ENCODE measurements at places on chromosomes 12 and 14.

- DNase-seq, result no peak
These were observed 115.1 kb downstream of the TSHR start for GRCh38 chr14:81070511-81070910.

- DNase-seq, result no peak
These were observed 538 bp upstream of the TIGAR start for GRCh38 chr12:4320497-4320852.

- DNase-seq, result no peak
These were observed 47.9 kb downstream of the GALC start for GRCh38 chr14:87944987-87945604.

DNA sequence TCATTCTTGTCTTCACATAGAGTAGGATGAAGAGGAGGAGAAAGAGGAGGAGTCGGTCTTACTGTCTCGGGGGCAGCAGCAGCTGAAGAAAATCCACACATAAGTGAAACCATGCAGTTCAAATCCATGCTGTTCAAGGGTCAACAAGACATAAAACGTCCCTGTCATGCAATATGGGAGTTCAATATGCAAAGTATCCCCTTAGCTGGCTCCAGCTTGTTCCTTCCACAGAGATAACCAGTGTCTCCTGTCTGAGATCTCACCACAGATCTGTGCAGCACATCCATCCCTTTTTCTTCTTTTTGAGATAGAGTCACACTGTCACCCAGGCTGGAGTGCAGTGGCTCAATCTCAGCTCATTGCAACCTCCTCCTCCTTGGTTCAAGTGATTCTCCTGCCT, 357.5 kb downstream of the GALC start:
- no peak for DNase-seq

DNA sequence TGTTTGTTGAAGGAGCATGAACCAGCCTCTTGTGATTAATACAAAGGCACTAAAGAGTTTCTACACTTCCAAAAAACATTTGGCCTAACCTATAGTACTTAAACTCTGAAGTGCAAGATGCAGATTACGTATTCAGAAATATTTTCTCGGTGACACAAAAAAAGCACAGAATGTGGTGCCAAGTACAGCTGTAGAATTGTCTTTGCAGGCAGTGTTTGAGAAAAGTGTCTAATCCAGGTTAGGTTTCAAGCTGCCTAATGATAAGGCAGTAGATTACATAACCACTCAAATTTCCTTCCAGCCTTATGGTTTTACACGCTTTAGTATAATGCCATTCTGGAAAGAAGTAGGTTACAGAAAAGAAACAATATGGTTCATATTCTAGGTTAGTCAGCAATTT, 205.2 kb downstream of the KLHL28 start:
- DNase-seq, result no peak

- no peak for DNase-seq
These were observed 940.8 kb downstream of the SLC6A15 start for GRCh38 chr12:83971781-83972180.

DNA sequence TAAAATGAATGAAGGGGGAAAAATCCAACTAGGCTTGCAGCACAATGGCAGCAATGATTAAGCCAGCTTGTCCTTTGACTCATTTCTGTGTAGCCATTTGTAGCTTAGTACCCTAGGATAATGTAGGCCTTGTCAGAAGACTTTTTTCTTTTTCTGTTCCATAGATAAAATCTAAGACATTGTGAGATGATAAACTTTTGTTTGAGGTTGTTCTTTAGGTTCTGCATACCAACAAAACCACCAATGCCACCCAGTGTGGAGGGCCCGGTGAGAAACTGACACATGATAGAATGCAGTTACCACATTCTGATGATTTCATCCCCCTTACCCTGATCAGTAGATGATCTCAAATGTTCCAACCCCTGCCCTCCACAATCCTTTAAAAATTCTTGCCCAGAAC, 6.6 kb upstream of the KLRD1 start:
- DNase-seq, result no peak

- no peak for DNase-seq
These were observed 47.6 kb downstream of the DCAF5 start for GRCh38 chr14:69105326-69105725.

GRCh38 chr12:41992022-41992421, 152.7 kb downstream of the GXYLT1 start:
- DNase-seq, result no peak

GRCh38 chr14:51386983-51387735, 147.1 kb downstream of the TMX1 start:
- no peak for DNase-seq

GRCh38 chr12:26120561-26121274, 4.1 kb downstream of the BHLHE41 start:
- DNase-seq, result no peak

DNA sequence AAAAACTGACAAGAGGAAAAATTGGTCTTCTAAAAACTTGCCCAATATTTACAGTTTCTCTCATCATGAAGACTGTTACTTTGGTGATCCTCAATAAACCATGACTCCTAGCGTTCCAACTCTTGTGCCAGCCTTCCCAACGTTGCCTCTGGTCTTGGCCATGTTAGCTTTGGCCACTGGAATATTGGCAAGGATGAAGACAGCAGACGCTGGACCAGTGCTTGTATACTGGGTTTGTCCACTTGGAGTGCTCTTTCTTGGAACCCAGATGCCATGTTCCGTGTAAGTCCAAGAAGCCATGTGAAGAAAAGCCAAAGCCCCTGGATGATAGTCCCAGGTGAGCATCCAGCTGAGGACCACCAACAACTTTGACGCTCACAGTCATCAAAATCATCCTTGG, 379.6 kb downstream of the NUAK1 start:
- no peak for DNase-seq

DNA sequence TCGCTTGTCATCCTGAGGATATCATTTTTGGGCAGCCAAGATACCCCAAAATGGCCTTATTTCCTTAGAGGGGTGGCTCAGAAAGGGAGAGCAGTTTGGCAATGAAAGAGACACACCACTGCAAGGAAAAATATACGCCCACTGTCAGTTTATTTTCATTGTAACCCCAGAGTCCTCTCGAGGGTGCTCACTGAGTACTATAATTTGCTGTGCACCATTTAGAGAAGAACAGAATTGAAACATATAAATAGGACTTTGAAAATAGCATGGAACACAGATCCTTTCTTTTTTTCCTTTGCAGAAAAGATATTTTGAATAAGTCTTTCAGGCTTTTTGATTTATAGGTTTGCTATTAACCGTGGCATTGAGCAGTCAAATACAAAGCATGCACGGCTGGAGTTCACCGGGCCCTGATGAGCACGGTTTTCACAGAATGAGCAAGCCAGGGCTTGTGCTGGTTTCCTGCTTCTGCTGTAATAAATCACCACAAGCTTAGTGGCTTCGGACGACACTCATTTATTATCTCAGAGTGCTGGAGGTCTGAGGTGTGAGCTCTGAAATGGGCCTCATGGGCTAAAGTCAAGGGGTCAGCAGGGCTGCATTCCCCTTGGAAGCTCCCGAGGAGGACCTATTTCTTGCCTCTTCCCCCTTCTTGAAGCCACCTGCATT, 152.3 kb downstream of the ZNF664 start:
- DNase-seq, result no peak

DNA sequence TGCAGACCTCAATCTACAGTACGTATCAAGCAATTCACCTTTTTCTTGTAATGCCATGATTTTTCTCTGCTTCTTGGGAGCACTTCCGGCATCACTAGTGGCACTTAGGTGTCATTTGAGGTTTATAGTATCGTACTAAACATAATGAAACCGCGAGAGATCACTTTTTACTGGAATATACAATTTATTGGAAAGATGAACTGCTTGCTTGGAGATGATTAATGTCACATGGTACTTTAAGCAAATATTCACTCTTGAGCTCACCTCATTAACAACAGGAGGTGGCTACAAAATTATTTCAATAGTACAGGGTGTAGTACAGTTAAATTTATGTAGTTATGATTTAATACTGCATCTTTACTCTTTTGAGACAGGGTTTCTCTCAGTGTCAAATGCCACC, 11.5 kb downstream of the FUT8 start:
- DNase-seq, result no peak

DNA sequence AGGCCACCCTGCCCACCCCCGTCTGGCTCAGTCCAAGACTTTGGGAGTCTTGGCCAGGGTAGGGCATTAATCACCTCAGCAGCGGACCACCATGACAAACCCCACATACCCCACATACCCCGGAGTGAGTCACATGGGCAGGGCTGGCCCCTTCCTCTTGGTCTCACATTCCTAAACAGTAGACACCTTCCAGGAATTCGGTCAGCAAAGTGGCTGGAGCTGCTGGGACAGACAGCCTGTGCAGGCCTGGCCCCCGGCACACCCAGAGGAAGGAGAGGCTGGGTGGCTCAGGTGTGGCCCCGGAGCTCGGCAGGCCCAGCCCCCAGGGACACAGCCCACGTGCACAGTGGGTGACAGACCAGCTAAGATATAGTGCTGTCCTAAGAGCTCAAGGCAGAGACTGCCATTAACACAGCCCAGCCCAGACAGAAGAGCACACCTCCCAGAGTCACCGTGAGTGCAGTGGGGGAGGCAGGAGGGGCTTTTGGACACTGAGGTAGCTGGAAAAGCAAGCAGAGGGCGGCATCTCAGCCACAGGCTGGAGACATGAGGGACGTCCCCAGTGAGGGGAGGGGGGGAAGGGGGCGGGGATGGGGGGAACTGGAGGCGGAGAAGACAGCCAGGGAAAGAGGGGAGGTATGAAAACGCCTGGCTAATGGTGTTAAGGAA, 24.0 kb downstream of the CCDC85C start:
- no peak for DNase-seq

- no peak for DNase-seq
These were observed 160.4 kb downstream of the CACNA1C start for GRCh38 chr12:2212971-2213869.

GRCh38 chr12:114342656-114343055, 63.3 kb downstream of the TBX5 start:
- DNase-seq, result no peak

DNA sequence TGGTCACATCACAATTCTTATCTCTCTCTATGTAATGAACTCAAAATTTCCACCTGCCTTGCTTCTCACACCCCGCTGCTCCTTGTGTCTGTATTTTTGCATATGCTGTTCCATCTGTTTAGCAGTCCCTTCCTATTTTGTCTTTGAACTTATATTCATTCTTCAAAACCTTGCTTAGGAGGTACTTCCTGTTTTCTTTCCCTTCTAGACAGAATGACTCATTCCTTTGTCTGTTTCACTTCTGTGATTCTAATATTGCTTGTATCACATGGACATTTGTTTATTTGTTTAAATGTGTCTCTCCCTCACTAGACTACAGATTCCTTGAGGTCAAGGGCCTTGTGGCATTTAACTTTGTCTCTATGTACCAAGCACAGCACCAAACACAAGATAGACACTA, 424.2 kb downstream of the ETNK1 start:
- no peak for DNase-seq

DNA sequence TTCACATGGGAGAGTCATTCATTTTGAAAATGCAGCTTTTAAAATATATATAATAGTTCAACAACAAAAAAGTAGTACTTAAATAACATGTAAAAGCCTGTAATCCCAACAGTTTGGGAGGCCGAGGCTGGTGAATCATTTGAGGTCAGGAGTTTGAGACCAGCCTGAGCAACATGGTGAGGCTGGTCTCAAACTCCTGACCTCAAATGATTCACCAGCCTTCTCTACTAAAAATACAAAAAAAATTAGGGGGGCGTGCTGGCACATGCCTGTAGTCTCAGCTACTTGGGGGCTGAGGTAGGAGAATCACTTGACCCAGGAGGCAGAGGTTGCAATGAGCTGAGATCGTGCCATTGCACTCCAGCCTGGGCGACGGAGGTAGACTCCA, 256.3 kb upstream of the RGS6 start:
- no peak for DNase-seq

DNA sequence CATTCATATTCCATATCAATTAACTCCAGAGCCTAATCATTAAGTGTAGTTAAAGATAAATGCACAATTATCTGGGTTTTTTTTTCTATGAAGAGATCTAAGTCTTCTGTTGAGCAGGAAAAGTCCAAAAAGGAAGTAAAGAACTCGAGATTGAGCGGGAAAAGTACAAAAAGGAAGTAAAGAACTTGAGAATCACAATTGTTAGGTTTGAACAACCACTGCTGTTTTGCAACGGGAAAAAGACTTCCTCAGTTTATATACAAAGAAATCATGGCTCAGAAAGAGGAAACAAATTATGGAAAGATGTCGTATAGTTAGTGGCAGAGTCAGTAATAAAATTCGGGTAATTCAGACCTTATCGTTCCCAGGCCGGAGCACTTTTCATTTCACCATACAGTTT, 63.3 kb downstream of the PPP1R12A start:
- DNase-seq, result no peak

DNA sequence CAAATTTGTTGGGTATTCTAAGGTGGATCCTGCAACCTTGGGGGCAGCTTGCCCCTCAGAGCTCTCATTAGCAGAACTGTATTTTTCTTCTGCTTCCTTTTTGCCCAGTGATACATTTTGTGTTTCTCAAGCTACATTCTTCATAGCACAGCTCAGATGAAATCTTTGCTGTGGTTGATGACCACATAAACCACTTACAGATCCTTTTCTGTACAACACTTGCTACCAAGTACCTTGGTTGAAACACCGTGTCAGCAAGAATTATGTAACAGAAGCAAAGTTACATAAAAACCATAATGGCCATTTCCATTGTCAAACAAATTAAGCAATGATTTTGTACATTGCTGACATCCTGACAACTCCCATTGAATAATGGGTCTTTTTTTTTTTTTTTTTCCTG, 9.7 kb upstream of the PLBD1 start:
- no peak for DNase-seq

DNA sequence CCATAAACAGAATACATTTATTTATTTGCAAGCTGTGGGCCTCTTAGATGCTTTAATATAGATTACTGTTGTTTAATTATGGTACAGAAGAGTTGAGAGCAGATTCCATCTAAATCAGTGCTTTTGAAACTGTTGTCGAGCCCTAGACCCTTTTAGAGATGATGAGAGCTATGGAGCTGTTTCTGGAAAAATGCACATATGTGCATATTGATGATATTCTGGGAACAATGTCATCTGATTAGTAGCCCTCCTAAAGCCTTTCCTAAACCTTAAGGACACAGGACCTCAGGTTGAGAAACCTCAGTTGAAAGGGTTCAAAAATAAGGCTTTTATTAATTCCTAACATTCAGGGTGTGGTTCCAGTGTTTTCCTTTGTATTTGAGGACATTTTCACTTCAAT, 11.7 kb downstream of the PRKCH start:
- no peak for DNase-seq

GRCh38 chr14:95098984-95099599, 58.2 kb downstream of the DICER1 start:
- peak; percentile 55 for DNase-seq

- DNase-seq, result no peak
These were observed at the start of gene LMNTD1 for GRCh38 chr12:25553098-25553497. TSS of gene LMNTD1 (minus strand) at chr12:25553283. CDS start at chr12:25552959, 324 bp downstream.

- DNase-seq, result no peak
These were observed 44.8 kb upstream of the FRS2 start for GRCh38 chr12:69425417-69425816.

- no peak for DNase-seq
These were observed 28.4 kb downstream of the LRTM2 start for GRCh38 chr12:1848745-1849144.

DNA sequence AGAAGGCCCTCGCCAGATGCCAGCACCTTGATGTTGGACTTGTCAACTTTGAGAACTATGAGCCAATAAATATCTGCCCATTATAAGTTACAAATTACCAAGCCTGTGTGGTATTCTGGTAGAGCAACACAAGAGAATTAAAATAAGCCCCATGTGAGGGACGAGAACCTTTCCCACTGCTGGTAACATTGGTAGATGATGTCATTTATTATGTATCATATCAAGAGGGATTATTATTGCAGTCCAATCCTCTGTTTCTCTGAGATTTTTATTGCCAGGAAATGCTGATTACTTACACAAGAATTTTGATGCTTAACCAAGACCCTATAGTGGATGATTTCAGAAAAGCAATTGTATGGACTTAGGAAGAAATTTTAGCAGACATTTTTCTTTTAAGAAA, 40.3 kb upstream of the SLC24A4 start:
- no peak for DNase-seq

Measured in endothelial cell (in vitro differentiated cells).